ENCODE measurements at places on chromosomes 5 and 9. TPM values are rescaled to one million over a fixed set of nuclear protein-coding genes. Genes with fewer than 3 reads are reported as not detected.

The ADRB2 gene
- total RNA-seq, result not detected

The PTGR1 gene
- total RNA-seq, result 15.8 TPM

The IL9 gene
- total RNA-seq, result not detected

The DMRT1 gene
- total RNA-seq, result not detected

The PDGFRB gene
- 4.0 TPM for total RNA-seq

The FOXD4L4 gene
- 0.38 TPM for total RNA-seq

The BAAT gene
- total RNA-seq, result 0.71 TPM

The PCDHB1 gene
- total RNA-seq, result not detected

The PCDHA9 gene
- total RNA-seq, result not detected

The ISCA1 gene
- 55.0 TPM for total RNA-seq

The C9orf43 gene
- 0.31 TPM for total RNA-seq

The C5orf63 gene
- total RNA-seq, result 8.8 TPM

The ARSI gene
- 17.6 TPM for total RNA-seq

The CDX1 gene
- total RNA-seq, result not detected

The IL31RA gene
- total RNA-seq, result not detected

The WDR5 gene
- 31.6 TPM for total RNA-seq

The TARS1 gene
- 297 TPM for total RNA-seq

The SH2D3C gene
- total RNA-seq, result not detected

The ABCA2 gene
- 0.72 TPM for total RNA-seq

The KLHL3 gene
- total RNA-seq, result 0.02 TPM

The ORM2 gene
- total RNA-seq, result 283 TPM

The GRXCR2 gene
- not detected for total RNA-seq

The IL3 gene
- not detected for total RNA-seq

The SLC6A7 gene
- not detected for total RNA-seq

The GRIA1 gene
- total RNA-seq, result not detected

The PCDHGC5 gene
- total RNA-seq, result not detected

The ZNF169 gene
- total RNA-seq, result 1.4 TPM

The SKP2 gene
- total RNA-seq, result 84.1 TPM

The NRG2 gene
- not detected for total RNA-seq

The TCF7 gene
- 6.8 TPM for total RNA-seq

The SPAG8 gene
- total RNA-seq, result 0.27 TPM

The SCAI gene
- 8.4 TPM for total RNA-seq

The CENPK gene
- 54.4 TPM for total RNA-seq

The FKTN gene
- total RNA-seq, result 13.5 TPM

The ANKRD18B gene
- total RNA-seq, result 1.2 TPM

The PPP2CA gene
- 171 TPM for total RNA-seq

The PROB1 gene
- 0.69 TPM for total RNA-seq

The OR1L8 gene
- not detected for total RNA-seq

The BHMT2 gene
- 24.1 TPM for total RNA-seq

The SLC36A3 gene
- not detected for total RNA-seq

The FST gene
- 38.6 TPM for total RNA-seq

The PCDHGB6 gene
- total RNA-seq, result not detected

The POU5F2 gene
- total RNA-seq, result 0.10 TPM

The SGCD gene
- total RNA-seq, result not detected

The PHF24 gene
- total RNA-seq, result not detected
